ENCODE measurements at places on chromosomes 1 and 21.

DNA sequence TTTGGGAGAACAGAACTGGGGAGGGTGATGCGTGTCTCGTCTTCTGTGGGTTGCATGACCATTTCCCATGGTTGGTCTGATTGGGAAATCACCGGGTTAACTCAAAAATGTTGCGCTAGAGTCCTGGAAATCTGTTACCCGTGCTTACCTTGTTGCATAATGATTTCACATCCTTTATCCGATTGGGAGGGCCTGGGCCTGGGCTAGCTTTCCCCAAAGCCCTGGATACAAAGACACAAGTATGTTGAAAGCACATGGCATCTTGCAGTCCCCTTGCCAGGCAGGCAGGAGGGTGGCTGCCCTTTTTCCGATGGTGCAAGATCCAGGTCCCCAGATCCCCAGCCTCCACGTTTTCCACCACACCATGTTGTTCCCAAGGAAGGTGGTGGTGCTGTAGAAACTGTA lies 582 bp downstream of the TRPM2 start:
- DNase-seq: no peak

GRCh38 chr1:185533596-185533995 lies 200.6 kb upstream of the HMCN1 start:
- DNase-seq: no peak

DNA sequence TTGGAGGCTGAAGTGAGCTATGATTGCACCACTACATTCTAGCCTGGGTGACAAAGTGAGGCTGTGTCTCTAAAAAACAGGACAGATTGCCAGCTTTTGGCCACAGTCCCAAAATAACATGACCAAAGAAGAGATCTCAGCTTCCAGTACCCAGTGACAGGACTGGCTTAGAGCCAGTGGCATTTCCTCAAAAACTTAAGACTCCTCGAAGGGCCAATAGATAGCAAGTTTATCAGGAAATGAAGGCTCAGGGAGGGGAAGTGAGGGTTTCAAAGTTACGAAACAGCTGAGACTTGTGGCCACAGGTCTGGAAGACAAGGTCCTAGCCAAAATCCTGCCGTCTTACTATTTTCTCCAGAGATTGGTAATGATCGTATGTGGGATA lies 6.3 kb upstream of the TMEM39B start:
- DNase-seq: peak; percentile 71

- DNase-seq: no peak
These were observed 17.2 kb upstream of the PTAFR start for GRCh38 chr1:28193701-28194161.

GRCh38 chr21:33383056-33383888 lies 19.9 kb upstream of the IFNGR2 start:
- peak; percentile 81 for DNase-seq

GRCh38 chr21:42636520-42637266 lies 16.7 kb upstream of the PDE9A start:
- peak; percentile 69 for DNase-seq

GRCh38 chr1:147598621-147599361 lies 57.5 kb downstream of the BCL9 start:
- DNase-seq: no peak

- no peak for DNase-seq
These were observed 213.0 kb downstream of the LMX1A start for GRCh38 chr1:165143437-165144065.

DNA sequence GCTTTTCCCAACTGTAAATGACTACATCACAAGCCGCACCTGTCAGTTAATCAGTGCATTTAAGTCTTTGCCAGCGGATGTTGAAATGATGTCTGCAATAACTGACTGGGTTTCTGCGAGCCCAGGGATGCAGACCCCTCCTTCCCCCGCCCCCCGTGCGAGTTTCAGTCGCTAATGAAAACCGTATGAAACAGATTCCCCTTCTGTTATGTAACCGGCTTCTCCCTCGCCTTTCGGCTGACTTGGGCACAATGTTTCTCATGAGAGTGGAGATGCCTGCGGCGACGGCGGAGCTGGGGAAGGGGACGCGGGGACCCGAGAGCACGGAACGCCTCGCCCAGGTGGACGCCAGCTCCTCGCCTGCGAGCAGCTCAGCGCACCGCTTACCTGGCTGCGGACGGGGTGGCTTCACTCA lies 753 bp downstream of the KCNJ6 start:
- DNase-seq: peak; percentile 33

GRCh38 chr21:44492567-44493385 lies 37.5 kb downstream of the LRRC3 start:
- no peak for DNase-seq

DNA sequence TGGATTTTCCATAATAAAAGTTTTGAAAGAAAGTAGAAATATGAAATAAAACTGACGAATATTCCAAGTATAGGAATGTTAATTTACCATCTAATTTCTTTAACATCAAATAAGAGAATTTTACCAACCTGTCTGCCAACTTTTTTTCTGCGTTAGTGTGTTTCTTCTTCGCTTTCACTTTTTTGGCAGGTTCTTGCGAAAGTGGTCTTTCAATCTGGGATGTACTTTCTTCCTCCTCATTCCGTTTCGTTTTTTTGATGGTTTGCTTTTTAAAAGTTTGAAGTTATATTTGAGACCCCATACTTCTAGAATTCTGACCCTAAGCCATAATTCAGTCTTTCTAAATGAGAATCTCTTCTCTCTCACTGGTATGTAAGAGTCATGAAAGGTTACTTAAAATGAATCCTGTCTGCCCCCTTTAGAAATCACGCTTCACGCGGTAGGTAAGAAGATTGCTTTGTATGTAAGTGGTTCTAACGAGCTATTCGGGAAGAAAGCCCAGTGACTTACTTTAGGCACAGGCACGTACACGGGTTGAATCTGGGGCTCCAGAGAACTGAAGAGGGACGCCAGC lies 580 bp downstream of the RBM34 start:
- DNase-seq: peak; percentile 41

DNA sequence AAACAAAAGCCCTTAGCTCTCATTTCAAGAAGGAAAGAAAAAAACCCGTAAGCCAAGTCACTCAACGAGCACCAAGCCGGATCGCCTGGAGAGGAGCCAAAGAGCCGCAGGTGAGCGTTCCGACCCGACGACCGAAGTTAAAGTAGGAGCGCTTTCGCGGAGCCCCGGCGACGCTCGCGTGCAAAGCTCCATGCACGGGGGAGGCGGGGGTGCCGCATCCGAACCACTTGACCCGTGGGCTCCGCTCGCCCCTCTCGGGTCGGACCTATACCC lies 382 bp downstream of the GPBP1L1 start:
- DNase-seq: no peak

DNA sequence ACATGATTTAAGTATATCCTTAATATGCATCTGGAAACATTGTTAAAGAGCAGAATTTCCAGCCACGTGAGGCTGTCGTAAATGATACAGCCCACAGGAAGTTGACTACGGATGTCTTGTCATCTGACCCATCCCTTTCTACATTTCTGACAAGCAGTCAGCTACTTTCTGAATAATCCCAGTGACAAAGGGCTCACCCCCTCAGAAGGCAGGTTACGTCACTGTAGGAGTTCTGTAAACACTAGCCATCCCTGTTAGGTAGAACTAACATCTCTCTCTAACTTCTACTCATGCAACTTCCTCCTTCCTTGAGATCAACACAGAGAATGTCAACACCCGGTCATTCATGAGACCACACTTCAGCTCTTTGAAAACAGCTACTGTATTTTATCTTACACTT lies 259.2 kb downstream of the GREM2 start:
- DNase-seq: peak; percentile 27

DNA sequence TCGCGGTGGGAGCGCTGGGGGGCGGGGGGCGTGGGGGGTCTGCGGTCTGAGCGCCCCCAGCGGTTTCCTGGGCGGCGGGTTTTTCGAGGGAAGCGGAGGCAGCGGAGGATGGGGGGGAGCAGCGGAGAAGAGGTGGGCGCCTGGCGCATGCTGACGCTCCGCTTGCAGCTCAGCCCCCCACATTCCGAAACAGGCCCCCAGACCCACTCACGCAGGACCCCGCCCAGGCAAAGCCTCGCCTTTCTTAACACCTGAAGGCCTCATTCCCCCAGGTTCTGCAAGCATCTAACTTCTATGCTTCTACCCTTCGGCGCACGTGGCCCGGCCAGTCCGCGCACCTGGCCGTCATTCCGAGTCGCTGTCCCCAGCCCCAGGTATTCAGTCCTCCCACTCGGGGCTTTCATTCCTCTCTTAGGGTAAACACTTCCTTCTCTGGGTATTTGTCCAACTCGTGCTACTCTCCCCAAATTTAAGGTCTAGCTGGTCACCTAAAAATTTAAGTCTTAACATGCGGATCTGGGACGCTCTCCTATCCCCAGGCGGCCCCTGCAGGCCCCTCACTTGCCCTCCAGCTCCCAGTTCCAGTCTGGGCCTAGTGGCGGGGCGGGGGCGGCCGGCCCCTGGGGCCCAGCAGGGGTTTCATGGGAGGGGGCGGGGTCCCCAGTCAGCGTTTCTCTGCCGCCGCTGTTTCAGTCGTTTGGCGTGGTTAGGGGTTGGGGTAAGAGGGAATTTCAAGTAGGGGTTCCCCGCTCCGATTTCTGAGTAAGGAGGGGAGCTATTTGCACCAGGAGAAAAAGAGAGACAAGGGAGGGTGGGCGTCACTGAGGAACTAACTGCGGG lies 2.8 kb upstream of the ZBTB7B start:
- no peak for DNase-seq

DNA sequence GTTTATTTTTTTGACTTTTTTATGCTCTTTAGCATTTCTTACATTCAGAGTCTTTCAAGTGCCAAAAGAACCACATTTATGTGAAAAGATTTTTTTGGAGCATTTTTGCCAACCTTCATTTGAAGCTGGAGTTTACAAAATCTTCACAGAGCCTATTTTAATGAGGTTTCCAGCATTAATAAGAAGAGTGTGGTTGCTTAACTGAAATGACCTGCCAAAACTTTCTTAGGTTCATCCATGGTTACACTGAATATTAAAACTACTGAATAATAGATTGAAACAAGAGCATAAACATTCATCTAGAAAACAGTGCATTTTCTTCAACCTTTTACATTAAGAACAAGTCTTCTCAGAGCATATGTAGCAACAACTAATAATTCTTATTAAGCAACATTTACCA lies 672.3 kb upstream of the CXADR start:
- no peak for DNase-seq

DNA sequence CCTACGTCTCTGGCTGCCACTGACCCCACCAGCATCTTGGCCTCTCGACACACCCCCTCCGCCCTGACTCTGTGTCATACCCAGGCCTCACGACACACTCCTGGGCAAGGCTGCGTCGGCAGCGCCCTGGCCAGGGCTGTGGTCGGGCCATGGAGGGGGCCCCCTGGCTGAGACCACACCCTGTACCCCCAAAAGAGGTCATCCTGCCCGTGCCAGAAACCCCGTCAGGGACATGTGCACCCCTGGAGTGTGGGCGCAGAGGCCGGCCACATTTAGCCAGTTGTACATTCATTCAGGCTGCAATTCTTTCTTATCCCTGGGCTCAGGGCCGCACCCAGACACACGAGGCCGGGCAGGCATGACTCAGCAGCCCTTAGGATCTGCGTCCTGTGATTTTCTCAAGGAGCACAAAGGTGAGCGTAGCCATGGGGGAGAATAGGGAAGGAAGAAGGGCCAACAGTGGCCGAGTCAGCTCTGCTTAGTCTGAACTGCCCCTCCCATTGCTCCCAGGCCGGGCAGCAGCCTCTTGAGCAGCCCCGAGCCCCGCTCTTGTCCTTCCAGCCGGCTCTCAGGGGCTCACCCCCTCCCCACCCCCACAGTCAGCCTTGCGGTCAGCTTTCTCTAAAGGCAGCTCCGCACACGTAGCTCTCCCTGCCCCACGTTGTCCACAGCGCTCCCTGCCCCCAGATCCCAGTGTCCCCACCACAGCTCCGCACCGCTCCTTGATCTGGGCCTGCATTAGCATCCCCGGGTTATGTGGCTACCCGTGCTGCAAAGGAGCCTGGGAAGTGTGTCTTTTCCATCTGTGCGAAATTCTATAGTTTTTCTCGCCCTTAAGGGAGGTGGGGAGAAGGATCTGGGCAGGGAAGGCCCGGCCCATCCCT lies 7.9 kb downstream of the CSTB start:
- DNase-seq: peak; percentile 66

DNA sequence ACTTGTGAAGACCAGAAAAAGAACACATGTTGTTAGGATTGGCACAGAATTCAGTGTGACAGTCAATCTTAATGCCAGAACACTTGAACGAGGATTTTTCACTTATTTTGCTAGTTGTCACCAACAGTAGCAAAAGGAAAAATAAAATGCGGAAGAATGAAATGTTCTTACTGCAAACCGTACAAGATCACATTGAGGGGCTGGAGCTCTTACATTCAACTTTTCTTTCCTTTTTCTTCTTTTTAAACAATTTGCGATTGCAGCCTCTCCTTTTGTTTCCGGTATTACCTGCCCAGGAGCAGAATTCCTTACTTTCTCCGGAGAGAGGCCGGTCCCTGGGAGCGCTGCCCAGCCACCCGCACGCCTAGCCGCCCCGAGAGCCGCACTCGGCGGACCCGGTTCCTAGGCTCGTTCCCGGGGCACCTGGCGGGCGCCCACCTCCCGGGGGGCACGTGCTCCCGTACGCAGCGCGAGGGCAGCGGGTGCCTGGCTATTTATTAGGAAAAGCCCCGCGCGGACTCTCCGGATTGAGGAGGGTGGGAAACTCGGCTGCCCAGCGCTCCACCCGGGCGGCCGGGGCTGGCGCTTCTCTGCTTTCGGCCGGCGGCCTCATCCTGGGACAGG lies 1.2 kb upstream of the CAMTA1 start:
- DNase-seq: no peak

- peak; percentile 83 for DNase-seq
These were observed 11.4 kb upstream of the BCAR3 start for GRCh38 chr1:93692983-93693591.

GRCh38 chr21:21860888-21861287 lies 862.7 kb downstream of the NCAM2 start:
- DNase-seq: peak; percentile 11

DNA sequence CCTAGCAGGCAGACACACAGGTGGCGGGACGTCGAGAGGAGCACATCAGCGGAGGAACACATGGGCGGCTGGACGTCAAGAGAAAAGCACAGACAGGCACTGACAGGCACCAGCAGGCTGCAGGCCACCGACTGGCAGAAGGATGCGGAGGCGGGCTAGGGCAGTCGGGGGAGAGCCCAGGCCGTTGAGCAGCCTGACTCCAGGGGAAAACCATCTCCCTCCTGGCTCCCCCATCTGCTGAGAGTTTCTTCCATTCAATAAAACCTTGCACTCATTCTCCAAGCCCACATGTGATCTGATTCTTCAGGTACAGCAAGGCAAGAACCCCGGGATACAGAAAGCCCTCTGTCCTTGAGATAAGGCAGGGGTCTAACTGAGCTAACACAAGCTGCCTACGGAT lies 25.5 kb downstream of the B3GALT5 start:
- no peak for DNase-seq

DNA sequence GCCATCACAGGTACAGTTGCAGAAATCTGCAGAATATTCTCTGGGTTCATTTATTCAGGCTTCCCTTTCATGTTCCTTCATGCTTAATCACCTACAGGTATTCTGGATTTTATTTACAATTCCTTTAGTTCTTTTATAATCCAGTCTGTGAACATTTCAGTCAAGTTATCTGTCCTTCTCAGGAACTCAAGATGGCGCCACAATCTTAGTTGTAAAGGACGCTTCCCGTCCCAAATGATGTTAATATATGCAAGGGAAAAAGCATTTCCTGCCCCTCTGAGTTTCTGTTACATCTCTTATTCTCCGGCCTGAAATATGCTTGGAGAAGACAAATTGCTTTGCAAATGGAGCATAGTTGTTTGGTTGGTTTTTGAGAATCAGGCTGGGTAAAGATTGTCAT lies 19.3 kb downstream of the F3 start:
- DNase-seq: peak; percentile 72

Measured in fibroblast of skin of abdomen (primary cell).